ENCODE measurements at places on chromosomes 2 and 18.
A peak's percentile ranks its signal among the peaks of the same experiment; 100 is the strongest.

- peaks cover 6% of the 10 kb centered on the region for H3K4me1 ChIP-seq
- H3K27ac ChIP-seq = peak overlapping the region; percentile 24
- no peak for DNase-seq
- H3K36me3 ChIP-seq = no peaks in the 10 kb centered on the region
These were observed 2.3 kb upstream of the GTF3C3 start for GRCh38 chr2:196801674-196802261.

DNA sequence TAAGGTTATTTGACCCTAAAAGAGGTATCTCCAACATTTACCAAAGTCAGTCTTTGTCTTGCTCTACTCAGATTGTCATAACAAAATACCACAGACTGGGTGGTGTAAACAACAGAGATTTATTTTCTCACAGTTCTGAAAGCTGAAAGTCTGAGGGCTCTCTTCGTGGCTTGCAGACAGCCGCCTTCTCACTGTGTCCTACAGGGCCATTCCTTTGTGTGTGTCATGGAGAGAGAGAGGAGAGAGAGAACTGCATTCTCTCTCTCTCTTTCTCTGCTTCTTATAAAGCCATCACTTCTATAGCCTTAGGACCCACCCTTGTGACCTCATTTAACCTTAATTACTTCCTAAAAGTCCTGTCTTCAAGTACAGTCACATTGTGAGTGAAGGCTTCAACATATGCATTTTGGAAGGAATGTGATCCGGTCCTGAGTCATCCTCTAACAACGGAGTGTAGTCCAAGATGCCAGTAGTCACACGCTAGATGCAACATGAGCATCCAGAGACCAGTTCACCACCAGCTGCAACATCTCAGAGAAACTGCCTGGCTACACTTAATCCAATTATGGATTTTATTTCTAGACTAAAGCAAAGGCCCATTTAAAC lies 130.2 kb downstream of the CD226 start:
- no peak overlapping the region for H3K4me3 ChIP-seq
- no peaks in the 10 kb centered on the region for H3K4me1 ChIP-seq
- no peaks in the 10 kb centered on the region for H3K36me3 ChIP-seq
- no peak for DNase-seq

- DNase-seq = no peak
- H3K27me3 ChIP-seq = no peaks in the 10 kb centered on the region
- no peaks in the 10 kb centered on the region for H3K36me3 ChIP-seq
- H3K4me1 ChIP-seq = peaks cover 41% of the 10 kb centered on the region
These were observed 97.3 kb upstream of the MCFD2 start for GRCh38 chr2:47012866-47013265.

- H3K4me1 ChIP-seq = no peaks in the 10 kb centered on the region
- no peak overlapping the region for H3K27ac ChIP-seq
- H3K36me3 ChIP-seq = no peaks in the 10 kb centered on the region
- no peak for DNase-seq
These were observed 4.4 kb upstream of the SMAD7 start for GRCh38 chr18:48954886-48955819.

DNA sequence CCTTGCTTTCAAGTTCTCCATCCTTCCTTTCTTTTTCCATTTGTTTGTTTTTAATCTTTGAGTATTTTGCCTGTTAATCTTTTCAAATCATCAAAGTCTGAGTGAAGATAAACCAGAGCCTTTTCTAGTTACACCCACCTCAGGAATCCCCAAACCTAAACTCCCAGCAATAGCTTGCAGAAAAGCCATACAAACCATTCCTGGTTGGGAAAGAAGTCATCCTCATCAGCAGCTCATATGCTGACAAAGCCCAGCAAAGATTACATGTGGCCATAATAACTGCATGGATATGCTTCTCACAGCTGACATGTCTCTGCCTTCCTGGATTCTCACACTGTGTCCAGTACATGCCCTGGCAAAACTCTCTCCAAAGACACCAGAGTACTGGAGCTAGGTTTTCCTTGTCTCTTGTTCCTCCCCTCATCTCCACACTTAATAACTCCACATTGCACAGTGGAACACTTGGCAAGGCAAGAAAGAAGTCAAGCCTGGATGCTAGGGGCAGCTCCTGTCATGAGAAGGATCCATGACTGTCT lies 126.4 kb upstream of the TLK1 start:
- H3K27me3 ChIP-seq = no peaks in the 10 kb centered on the region
- H3K4me3 ChIP-seq = no peak overlapping the region

GRCh38 chr18:78774741-78775141 lies 204.9 kb upstream of the SALL3 start:
- H3K4me1 ChIP-seq = no peaks in the 10 kb centered on the region
- H3K4me3 ChIP-seq = no peak overlapping the region
- DNase-seq = peak; percentile 5
- H3K27ac ChIP-seq = no peak overlapping the region
- H3K27me3 ChIP-seq = no peaks in the 10 kb centered on the region
- H3K36me3 ChIP-seq = no peaks in the 10 kb centered on the region

DNA sequence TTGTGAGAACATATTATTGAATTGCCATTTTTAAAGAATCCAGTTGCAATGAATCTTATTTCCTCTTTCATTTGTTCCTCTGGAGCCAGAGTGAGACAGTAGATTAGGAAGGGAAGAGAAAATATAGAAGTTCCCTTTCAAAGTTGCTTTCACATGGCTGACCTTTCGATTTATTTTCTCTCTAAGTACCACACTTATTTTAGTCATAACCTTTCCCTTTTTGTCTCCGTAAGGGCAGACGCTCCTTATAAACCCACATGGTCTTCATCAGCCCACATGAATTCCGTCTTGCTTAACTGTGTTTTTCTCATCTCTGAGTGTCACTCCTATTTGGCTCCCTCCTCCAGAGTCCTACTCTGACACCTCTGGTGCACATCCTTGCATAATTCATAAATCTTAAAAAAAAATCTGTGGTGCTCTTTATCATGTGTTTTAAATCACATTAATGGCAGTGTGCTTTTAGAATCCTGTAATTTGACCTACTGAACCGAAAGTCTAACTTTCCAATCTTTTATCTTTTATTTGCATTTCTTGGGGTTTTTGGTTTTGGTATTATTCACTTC lies 38.5 kb upstream of the ZNF396 start:
- no peak overlapping the region for H3K4me3 ChIP-seq
- H3K36me3 ChIP-seq = no peaks in the 10 kb centered on the region
- H3K27me3 ChIP-seq = no peaks in the 10 kb centered on the region
- no peak for DNase-seq
- H3K27ac ChIP-seq = no peak overlapping the region
- no peaks in the 10 kb centered on the region for H3K4me1 ChIP-seq

GRCh38 chr2:180962727-180963314 lies 17.6 kb upstream of the UBE2E3 start:
- H3K4me1 ChIP-seq = no peaks in the 10 kb centered on the region
- DNase-seq = no peak
- no peak overlapping the region for H3K27ac ChIP-seq

GRCh38 chr2:84288293-84288692 lies 170.8 kb downstream of the SUCLG1 start:
- no peaks in the 10 kb centered on the region for H3K27me3 ChIP-seq
- H3K27ac ChIP-seq = no peak overlapping the region
- no peak for DNase-seq
- H3K4me3 ChIP-seq = no peak overlapping the region

DNA sequence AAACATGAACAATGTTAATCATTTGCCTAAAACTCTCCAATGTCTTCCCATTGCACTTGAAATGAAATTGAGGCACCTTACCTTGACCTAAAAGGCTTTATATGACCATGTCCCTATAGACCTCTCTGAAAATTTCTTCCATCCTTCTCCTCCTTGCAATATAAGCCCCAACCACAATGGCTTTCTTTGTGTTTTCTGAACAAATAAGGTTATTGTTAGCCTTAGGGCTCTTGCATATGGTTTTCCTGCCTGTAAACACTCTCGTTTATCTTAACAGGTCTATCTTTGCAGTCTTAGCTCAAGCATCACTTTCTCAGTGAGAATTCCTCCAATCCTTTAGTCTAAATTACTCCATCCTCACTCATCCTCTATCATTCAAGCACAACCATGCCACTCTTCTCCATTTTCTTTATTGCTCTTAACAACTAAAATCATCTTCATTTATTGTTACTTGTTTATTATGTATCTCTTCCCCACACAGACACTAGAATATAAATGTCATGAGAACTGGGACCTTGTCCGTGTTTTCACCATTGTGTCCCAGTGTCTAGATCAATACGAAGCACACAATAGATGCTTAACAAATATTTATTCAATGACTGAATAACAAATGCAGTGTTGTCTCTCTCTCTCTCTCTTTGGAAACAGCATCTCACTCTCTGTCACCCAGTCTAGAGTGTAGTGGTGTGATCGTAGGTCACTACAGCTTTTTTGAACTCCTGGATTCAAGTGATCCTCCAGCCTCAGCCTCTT lies 129.3 kb downstream of the RDH14 start:
- no peaks in the 10 kb centered on the region for H3K4me1 ChIP-seq
- H3K36me3 ChIP-seq = no peaks in the 10 kb centered on the region
- no peak overlapping the region for H3K27ac ChIP-seq
- H3K4me3 ChIP-seq = no peak overlapping the region

DNA sequence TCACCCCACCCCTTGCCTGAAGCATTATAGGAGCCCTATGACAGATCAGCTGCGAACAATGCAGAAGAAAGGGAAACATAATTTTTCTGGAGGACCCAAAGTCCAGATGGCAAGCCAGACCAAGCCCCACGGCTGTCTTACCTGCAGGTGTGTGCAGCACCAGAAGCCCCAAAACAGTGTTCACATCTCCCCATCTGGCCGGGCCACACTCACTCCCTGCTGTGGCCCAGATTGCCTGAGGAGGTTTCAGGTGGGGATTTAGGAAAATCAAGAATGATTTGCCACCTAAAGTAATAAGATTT lies 11.7 kb upstream of the STK17B start:
- no peaks in the 10 kb centered on the region for H3K27me3 ChIP-seq
- H3K27ac ChIP-seq = no peak overlapping the region
- DNase-seq = no peak
- H3K36me3 ChIP-seq = no peaks in the 10 kb centered on the region

- H3K27ac ChIP-seq = no peak overlapping the region
- DNase-seq = no peak
- no peaks in the 10 kb centered on the region for H3K4me1 ChIP-seq
- H3K36me3 ChIP-seq = no peaks in the 10 kb centered on the region
- H3K4me3 ChIP-seq = no peak overlapping the region
These were observed 396.5 kb downstream of the CCDC85A start for GRCh38 chr2:56580242-56580641.

GRCh38 chr2:230472621-230473018 lies 56.6 kb downstream of the SP100 start:
- no peak overlapping the region for H3K27ac ChIP-seq
- no peaks in the 10 kb centered on the region for H3K36me3 ChIP-seq
- H3K4me3 ChIP-seq = no peak overlapping the region
- no peak for DNase-seq

DNA sequence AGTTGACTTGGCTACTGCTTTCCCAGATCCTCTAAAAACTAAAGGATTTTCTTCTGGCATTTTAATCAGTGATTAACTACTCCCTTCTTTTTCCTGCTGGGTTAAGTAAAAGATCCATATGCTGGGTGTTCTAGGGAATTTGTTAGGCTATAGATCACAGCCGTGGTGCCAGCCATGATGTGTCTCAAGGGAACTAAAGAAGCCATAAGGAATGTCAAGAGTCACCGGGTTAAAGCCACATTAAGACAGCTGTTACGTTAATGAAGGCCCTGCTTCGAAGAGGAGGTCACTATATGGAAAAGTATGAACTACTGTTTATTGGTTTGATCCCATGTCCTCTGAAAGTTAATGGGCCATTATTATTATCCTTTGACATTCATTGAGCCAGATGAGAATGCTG lies 70.7 kb downstream of the PAX3 start:
- no peaks in the 10 kb centered on the region for H3K27me3 ChIP-seq
- no peaks in the 10 kb centered on the region for H3K36me3 ChIP-seq
- DNase-seq = no peak
- H3K4me3 ChIP-seq = no peak overlapping the region

- H3K4me1 ChIP-seq = peaks cover 16% of the 10 kb centered on the region
- no peaks in the 10 kb centered on the region for H3K36me3 ChIP-seq
- H3K4me3 ChIP-seq = no peak overlapping the region
- H3K27ac ChIP-seq = no peak overlapping the region
- H3K27me3 ChIP-seq = no peaks in the 10 kb centered on the region
These were observed 14.9 kb upstream of the ZNF385B start for GRCh38 chr2:179876266-179876665.

- DNase-seq = no peak
- no peak overlapping the region for H3K4me3 ChIP-seq
- no peaks in the 10 kb centered on the region for H3K36me3 ChIP-seq
- peaks cover 13% of the 10 kb centered on the region for H3K4me1 ChIP-seq
- no peak overlapping the region for H3K27ac ChIP-seq
These were observed 124.1 kb downstream of the PARD3B start for GRCh38 chr2:204669382-204669781.

DNA sequence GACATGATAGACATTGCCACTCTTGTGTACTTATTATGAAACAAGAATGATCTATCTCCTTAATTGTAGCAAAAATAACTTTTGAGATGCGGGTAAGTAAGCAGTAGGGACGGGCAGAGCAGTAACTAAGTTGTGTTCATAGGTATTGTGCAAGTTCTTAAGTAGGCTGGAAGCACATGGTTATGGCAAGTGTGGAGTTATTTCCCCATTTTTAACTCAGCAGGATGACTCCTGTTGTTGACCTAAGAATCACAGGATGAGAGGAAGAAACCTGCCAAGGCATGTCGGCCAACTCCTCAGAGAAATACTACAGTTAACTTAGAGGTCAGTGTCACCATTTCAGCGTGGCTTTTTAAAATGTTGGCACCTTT lies 51.1 kb upstream of the FN1 start:
- no peak overlapping the region for H3K4me3 ChIP-seq
- H3K27ac ChIP-seq = no peak overlapping the region
- no peaks in the 10 kb centered on the region for H3K4me1 ChIP-seq
- no peak for DNase-seq
- no peaks in the 10 kb centered on the region for H3K27me3 ChIP-seq
- no peaks in the 10 kb centered on the region for H3K36me3 ChIP-seq

DNA sequence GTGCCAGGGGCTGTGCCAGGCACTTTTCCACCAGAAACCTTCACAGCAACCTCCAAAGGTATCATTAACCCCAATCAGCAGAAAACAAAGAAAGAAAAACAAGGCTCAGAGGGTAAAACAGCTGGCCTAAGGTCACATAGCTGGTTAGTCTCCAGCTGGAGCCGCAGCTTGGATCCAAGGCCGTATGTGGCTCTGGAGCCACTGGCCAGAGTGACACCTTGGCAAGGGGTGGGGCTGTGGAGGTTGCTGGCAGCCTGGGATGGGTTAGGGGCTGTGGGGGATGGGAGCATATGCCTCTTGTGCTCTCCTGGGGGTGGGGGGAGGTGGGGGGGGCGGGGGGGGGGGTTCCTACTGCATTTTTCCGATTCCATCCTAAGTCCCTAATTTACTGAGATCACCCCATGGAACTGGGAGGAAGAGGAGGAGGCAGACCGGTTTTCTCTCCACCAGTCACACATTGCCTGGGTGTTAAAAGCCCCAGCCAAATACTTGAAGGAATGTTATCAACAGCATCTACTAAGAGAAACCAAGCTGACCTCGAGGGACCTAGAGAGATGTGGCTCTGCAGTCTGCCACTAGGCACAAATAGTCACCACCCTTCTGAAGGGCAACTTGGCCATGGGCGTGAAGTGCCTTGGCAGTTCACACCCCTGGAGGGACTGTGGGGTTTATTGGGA lies 8.0 kb downstream of the HAAO start:
- no peak overlapping the region for H3K27ac ChIP-seq
- no peak overlapping the region for H3K4me3 ChIP-seq
- no peaks in the 10 kb centered on the region for H3K27me3 ChIP-seq
- H3K4me1 ChIP-seq = no peaks in the 10 kb centered on the region
- DNase-seq = peak; percentile 34

Measured in adrenal gland (tissue), 19 donors.